ENCODE measurements at places on chromosomes 7 and 10. TPM values are rescaled to one million over a fixed set of nuclear protein-coding genes. Genes with fewer than 3 reads are reported as not detected.

Gene MSMB
- not detected for total RNA-seq

Gene GTF2IRD1
- 17.0 TPM for total RNA-seq

Gene KIAA1217
- total RNA-seq = 20.3 TPM

Gene GHRHR
- total RNA-seq = not detected

Gene CTBP2
- 47.3 TPM for total RNA-seq

Gene SYNPO2L
- 4.7 TPM for total RNA-seq

Gene BCAP29
- 60.8 TPM for total RNA-seq

Gene PRTFDC1
- 7.2 TPM for total RNA-seq

Gene SPDYE2
- not detected for total RNA-seq
